ENCODE measurements at places on chromosomes 12 and 14. TPM values are rescaled to one million over a fixed set of nuclear protein-coding genes. Genes with fewer than 3 reads are reported as not detected.

Gene CCDC177
- not detected for total RNA-seq

Gene FLVCR2
- total RNA-seq: 1.1 TPM

- DNase-seq: peak; percentile 47
These were observed 41.9 kb downstream of the STX2 start for GRCh38 chr12:130796985-130797686.

DNA sequence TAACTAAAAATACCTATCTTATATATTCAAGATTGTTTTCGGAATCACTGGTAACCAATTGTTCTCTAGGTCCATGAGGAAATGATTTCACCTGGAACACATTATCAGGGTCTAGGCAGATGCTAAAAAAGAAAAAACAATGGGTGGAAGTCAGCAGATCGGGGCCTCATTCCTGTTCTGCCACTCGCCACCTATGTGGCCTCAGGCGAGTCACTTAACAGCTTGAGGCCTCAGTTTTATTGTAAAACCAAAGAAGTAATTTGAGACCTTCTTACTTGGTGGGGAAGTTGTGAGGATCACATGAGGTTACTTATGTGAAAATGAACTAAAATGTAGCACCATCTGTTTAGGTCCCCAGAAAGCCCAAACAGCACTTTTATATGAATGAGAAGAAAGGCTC, 6.2 kb upstream of the RNASE10 start:
- DNase-seq: no peak

DNA sequence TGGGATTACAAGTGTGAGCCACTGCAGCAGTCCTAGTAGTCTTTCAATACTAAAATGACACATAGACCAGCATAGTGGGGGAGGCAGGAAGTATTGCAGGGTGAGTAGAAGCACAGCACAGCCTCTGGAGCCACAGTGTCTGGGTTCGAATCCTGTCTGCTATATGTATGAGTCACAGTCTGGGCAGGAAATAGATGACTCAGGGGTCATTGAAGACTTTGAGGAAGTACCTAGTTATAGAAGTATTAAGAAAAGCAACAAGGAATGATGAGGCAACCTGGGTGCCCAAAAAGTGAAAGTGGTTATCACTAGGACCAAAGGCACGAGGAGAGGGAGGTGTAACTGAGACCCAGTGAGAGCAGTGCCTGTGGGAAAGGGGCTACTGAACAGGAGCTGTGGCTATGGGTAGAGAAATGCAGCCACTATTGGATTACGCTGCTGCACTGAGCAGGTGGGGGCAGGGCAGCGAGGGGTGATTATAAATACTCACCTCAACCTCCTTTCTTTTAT, 124.0 kb downstream of the PDE3A start:
- no peak for DNase-seq

GRCh38 chr12:63897931-63898330, 53.4 kb downstream of the SRGAP1 start:
- no peak for DNase-seq

DNA sequence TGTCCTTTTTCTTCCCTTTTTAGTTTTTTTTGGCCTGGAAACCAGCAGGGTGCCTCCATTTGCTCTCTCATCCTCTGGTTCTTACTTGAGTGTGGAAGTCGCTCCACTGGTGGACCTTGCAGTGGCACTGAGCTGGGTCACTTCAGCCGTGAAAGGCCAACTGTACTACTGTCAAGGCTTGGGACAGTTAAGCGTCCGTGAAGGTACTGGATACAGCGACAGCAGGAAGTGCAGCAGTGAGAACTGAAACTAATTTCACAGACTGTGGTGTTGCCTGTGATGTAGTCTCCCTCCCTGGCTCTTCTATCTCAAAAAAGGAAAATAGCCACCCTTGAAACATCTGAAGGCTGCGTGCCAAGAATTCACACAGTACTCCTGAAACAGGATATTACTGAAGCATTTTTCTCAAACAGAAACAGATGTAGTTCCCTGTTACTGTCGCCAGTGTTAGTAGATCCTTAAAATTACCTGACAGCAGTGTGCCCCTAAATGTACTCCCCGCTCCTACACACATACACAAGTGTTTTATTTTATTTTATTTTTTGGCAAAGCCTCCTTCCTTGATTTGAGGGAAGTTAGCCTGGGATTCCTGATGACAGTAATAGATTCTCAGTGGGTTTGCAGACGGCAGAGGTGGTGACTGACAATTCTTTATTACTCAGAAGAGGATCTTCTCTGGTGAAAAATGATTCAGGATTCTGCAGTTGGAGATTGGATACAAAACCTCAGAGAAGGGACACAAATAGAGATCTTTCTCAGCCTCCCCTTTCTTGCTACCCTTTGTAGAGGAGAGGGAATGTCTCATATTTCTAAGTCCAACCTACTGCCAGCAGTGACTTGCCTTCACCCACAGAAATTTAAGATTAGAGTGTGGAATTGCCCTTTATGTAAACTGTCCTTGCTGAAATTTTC, 4.4 kb downstream of the SUSD6 start:
- peak; percentile 68 for DNase-seq

GRCh38 chr12:19970116-19970515, 398.2 kb upstream of the PDE3A start:
- DNase-seq: no peak
